NCI-H2081 treated with DMSO at 0.1 percent for 48 hours (cell line): ENCODE measurements at places on chromosomes 6 and 20.
A peak's percentile ranks its signal among the peaks of the same experiment; 100 is the strongest.

DNA sequence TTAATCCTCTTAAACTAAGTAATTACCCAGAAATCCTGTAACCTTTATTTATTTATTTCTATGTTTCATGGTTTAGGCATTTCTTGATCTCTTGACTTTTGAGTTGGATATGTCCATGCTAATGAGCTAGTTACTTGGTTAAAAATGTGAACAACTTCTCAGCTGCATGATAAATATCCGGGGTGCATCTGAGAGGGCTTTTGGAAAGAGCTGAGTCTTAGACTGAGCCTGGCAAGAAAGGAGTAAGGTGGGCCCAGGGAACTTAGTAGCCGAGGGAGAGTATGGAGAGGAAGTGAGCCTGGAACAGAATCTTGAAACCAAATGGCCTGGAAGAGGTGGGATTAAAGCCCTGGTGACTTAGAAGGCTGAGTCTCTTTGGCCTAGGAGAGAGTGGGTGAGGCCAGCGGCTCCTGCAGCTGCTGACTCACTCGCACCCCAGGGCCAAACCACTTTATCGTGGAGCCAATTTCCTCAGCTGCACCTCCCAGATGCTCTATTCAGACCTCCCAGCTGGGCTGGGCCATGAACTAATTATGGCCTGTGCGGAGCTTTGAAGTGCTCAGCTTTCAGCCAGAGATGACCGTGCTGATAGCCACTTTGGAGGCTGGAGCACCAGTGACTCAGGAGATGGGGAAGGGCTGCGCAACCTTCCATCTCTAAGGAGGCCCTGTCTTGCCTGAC is 19.1 kb downstream of the TGM3 start:
- no peak for DNase-seq

DNA sequence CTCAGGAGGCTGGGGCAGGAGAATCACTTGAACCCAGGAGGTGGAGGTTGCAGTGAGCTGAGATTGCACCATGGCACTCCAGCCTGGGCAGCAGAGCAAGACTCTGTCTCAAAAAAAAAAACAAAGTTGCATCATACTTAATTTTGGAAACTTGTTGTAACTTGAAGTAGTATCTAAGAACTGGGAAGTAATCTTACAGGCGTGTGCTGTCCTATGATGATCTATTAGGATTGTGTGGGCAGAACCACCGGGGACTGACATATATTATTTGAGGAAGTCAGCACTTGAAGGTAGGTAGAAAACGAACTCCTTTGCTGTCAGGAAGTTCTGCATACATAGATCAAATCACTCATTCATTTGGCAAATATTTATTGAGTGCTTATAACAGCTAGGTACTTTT is 188.5 kb downstream of the ZNF217 start:
- DNase-seq, result no peak

DNA sequence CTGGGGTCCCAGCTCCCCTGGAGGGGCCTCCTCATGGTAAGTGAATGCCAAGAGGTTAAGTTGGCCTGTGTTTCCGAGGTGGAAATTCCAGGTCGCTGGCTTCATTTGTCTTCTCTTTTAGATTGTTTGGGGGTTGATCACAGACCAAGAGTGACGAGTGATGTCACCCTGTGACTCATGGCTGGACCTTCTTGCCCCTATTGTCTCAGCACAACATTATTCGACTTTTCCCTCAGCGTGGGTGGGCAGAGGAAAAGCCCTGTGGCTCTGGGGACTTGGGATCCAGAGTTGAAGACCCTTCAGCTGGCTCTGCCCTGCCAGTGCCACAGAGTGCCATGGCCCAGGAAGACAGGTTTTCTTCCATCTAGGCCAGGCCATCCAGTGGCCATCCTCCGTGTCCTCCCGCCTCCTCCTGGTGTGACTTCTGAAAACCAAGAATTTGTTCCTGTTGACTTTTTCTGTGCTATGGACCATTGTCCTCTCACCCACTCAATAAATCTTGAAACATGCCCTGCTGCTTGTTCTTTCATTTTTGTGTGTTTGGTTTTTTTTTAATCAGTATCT is 15.4 kb upstream of the SNHG17 start:
- DNase-seq, result no peak

GRCh38 chr6:136524339-136524935 is 25.8 kb downstream of the MAP7 start:
- no peak for DNase-seq

DNA sequence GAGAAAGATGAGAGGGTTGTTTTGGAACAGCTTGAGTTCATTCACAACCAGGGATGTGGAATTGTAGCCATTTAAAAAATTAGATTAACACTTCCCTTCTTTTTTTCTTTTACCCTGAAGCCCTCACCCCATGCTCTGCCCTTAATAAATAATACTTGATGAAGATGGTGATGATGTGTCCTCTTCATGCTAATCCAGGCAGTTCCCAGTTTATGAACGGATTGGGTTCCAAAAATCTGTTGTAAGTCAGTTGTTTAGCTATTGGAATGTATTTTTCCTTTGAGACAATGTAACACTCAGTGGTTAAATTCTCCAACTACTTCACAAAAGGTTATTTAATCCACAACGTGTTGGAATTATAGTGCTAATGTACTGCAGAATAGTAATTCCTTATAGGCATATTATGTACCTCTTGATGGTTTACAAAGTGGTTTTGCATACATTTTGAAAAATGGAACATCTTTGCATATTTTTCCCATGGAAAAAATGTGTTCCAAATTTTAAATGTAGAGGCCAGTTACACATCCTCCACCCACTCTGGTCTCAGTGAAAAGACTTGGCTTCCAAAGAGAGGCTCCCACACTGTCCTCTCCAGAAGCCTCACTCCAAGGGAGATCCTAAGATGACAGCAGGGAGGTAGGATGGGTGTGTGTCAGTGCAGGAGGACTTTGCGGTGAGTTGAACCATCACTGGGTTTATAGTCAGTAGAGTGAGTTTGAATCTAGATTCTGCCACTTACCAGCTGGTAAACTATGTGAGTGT is 45.8 kb upstream of the CEP162 start:
- no peak for DNase-seq

DNA sequence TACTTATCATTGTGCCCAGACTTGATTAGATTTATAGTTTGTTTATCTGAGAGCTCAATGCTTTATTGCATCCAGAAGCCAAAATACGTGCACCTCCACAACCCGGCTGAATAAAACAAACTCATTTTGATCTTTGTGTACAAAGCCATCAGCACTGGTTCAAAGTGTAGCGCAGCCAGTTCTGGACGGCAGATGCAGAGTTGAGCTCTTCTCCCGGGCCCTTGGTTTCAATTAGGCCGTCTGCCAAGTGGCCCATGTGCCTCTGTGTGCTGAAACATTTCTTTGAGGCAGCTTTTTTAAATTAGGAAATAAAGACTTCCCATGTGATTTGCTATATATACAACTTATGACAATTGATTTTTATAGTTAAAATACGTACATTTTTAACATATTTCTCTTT is 96.2 kb upstream of the RSPO3 start:
- peak; percentile 22 for DNase-seq

- DNase-seq, result no peak
These were observed 220.6 kb upstream of the TSHZ2 start for GRCh38 chr20:52751571-52751970.

GRCh38 chr6:111725446-111726112 is 119.9 kb upstream of the TRAF3IP2 start:
- no peak for DNase-seq

- DNase-seq, result no peak
These were observed 9.0 kb downstream of the SFT2D1 start for GRCh38 chr6:166333172-166333995.

DNA sequence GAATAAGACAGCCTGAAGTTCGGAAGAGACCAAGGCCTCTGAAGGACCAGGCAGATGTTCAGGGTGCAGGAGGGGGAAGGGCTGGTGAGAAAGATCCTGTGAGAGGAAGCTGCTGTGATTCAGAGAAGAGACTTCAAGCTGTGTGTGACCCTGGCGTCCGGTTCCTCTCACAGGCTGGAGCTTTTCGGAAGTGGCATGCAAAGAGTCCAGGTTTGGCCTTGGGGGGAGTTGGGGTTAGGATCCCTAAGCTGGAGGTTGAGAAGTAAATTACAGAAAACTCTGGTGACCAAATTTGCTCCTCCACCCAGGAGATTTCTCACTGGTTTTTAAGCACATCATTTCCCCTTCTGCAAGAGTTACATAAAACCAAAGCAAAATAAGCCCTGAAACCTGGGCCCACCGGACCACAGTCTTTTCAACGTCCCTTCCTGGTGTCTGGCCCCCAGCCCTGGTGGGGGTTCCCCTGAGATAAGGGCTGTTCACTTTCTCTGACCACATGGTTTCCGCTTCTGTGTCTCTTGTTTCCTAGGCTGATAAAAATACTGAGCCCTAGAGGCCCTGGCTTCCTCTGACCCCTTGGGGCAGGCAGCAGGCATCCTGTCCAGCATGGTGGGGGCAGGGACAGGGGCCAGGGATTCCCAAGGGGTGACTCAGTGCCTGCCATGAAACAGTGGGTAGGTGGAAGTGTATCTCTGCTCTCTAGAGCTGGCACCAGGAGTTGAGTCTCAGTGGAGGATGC is 12.0 kb upstream of the LTA start:
- DNase-seq, result no peak

DNA sequence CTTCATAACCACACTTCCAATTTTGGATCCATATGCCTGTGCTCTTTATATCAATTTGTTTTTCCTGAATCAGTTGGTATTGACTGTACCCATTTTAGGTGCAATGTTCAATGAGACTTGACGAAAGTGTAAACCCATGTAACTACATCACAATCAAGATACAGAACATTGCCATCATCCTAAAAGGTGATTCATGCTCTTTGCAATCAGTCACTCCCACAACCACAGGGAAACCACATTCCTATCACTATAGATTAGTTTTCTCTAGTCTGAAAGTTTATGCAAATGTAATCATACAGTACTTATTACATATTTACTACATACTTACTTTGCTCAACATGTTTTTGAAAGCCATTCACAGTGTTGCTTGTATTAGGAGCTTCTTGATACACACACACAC is 167.4 kb downstream of the ADGRG6 start:
- no peak for DNase-seq

DNA sequence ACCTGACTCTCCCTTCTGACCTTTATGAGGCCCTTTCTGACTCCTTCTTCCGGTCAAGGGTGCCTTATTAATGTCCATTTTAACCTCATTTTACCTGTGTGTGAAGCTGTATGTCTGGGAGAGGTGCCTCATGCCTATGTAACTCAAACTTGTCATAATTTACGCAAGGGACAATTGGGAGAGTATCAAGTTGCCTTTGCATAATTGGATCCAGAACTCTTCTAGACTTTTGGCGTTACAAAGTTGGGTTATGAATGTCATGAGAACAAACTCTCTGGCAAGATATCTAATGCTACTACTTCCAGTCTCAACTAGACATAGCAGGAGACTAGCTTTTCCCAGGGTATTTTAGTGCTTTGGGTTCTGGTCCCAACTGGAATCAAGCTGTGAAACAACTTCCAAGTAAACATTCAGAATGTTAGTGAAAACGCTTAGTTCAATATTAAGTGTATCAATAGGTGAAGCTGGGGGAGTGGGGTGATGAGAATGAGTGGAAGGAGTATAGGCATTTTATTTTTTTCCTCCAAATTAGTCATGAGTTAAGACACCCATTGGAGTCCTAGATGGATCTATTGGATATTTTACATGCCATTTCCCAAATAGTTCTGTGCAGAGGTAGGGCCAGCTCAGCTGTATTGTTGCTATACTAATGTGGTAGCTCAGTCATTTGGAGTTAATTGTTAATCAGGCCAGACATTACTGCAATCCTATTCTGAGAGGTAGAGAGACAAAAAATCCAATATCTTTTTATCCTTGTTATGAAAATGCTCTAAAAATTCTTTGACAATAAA is 159.9 kb downstream of the TFAP2B start:
- no peak for DNase-seq

DNA sequence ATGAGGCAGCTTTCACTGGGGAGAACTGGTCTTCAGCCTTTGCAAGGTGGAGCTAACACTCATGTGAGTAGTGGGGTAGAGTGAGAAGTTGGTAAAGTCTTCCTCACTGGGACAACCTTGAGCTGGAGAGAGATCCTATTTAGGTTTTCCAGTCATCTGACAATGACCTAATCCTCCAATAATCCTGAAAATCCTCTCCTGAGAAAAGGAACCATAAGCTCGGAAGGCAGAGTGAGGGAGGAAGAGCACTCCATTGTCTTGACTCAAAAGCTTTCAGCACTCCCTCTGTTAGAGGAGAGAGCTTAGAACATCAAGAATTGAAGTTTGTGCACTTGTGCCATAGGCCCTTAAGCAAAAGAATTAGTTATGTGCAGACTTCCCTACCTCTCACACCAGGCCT is 77.8 kb downstream of the TRAM2 start:
- no peak for DNase-seq

GRCh38 chr6:73538116-73538779 is 17.4 kb upstream of the EEF1A1 start:
- DNase-seq, result no peak

- no peak for DNase-seq
These were observed 50.7 kb upstream of the CD83 start for GRCh38 chr6:14066782-14067406.

GRCh38 chr20:4512891-4513550 is 208.7 kb upstream of the PRND start:
- DNase-seq, result no peak

DNA sequence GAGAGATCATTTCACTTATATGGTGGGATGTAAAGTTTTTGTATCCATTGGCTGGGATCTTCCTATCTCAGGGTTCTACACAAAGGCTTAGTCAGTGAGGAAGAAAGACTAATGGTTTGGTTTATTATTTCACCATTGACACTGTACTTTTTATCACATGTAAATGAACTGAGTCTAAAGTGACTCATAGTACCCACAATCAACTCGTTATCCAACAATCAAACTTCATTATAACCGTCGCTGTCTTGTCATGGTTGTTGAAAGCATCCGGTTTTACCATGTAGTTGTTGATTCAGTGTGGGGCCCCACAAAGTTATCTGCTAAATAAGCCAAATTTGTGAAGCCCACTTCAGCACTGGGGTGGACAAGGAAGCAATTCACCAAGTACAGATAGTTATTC is 55.8 kb upstream of the MTRF1L start:
- DNase-seq, result no peak
